ENCODE measurements at places on chromosomes 5 and 9.

GRCh38 chr5:80629281-80629680, 25.2 kb upstream of the MSH3 start:
- no peak for DNase-seq

DNA sequence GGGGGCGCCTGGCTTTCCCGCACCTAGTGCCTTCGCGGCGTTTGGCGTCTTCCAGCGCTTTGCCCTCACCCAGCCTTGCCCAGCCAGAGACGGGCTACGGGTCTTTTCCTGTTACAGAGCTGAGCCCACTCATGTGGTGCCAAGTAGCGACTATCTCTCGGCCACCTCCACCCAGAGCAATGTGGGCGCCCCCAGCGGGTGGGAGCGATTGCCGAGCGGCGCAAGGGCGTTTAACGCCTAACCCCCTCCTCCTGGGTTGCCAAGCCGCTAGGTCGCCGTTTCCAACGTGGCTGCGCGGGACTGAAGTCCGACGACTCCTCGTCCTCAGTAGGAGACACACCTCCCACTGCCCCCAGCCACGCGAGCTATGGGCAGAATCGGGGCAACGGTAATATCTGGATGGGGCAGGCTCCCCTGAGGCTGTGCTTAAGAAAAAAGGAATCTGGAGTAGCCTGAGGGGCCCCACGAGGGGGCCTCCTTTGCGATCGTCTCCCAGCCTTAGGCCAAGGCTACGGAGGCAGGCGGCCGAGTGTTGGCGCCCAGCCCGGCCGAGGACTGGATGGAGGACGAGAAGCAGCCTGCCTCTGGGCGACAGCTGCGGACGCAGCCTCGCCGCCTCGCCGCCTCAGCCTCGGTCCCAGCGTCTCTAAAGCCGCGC, 5.8 kb downstream of the TLX3 start:
- DNase-seq = no peak

- no peak for DNase-seq
Observed at GRCh38 chr9:78325846-78326360, 29.0 kb downstream of the PSAT1 start.

- DNase-seq = no peak
Observed at GRCh38 chr5:34538026-34538672, 118.0 kb upstream of the RAI14 start.

DNA sequence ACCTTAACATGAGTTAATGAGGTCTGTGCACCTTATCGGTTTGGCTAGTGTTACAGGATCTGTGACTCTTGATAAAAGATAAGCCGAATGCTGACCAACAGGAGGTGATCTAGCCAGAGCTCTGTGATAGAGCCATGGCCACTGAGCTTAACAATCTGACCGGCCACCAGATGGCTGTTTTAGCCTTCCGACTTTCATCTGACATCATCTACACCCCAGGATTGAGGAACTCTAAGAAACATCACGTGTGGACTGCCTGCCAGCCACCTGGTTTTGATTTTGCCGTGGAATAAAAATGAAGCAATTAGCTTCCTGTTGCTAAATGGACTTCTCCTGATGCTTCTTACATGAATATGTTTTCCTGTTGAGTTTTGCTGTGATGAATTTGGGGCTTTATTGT, 281.3 kb downstream of the CEMIP2 start:
- no peak for DNase-seq

DNA sequence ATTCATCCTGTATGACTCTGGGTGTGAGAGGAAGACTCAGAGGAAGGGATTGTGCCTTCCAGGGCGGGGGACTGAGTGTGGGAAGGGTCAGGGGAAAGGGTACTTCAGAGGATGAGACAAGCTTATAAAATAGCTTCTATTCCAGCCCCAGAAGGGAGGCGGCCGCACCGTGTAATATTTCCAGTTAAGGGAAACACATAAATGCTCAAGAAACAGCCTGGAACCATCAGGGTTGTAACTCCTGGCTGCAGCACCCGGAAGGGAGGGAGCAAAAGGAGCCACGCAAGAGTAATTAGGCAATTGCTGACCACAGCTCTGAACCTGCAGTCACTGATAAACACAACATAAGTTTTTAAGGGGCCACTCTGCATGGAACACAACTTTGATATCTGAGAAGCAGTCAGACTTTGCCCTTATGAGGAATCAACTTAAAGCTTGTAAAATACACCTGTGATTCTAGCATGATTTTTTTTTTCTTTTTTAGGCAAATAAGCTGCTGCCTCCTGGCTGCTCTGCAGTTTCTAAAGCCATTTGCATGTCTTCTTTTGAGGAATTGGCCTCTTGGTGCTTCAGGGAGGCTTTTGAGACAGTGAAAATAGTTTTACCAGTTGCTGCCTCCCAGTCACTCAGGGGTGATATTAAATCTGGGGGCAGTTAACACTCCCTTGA, 382.7 kb downstream of the ENC1 start:
- no peak for DNase-seq

DNA sequence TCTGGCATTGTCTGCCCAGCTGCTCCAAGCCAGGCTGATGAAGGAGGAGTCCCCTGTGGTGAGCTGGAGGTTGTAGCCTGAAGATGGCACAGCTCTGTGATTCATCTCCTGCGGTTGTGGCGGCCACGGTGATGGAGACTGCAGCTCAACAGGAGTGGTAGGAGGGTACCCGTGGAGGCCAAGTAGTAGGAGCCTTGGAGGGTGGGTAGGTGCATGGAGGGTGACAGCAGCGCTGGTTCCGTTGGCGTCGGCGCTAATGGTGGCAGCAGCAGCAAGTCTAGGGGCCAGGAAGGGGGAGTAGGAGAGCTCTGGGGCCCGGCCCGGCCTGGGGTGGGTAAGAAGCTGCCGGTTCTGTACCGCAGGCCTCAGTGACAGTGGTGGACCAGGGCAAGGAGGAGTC, 22.4 kb upstream of the TRIM52 start:
- DNase-seq = no peak

- no peak for DNase-seq
Observed at GRCh38 chr5:166746506-166746905, 1544.9 kb upstream of the WWC1 start.

DNA sequence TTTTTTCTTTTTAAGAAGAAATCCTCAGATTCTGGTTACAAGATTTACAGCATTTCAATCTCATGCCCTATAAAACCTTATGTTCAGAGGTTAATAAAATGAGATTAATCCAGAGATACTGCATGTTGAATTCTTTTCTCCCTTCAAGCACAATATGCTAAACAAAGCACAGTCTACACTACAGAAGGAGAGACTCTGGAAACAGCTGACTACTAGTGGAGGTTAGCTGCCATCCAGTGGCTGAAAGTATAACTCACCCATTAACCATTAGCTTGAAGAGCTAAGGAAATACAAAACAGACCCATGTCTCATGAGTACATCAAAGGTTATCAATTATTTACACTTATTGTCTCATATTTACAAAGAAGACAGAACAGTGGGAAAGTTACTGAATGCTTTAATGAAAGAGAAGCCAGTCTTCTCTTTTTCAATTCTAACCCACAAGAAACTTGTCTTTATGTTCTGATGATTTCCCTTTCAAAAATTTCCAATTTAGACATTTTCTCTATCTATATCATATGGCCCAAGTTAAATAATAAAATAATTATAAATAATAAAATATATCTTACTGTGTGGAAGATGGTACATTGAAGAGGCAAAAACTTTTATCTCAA, 12.7 kb upstream of the DNAH5 start:
- peak; percentile 24 for DNase-seq

GRCh38 chr5:142894315-142894714, 124.1 kb downstream of the ARHGAP26 start:
- no peak for DNase-seq

- DNase-seq = no peak
Observed at GRCh38 chr9:116467740-116468351, 219.3 kb upstream of the TRIM32 start.

GRCh38 chr9:114087721-114088120, 9.6 kb upstream of the AMBP start:
- no peak for DNase-seq

DNA sequence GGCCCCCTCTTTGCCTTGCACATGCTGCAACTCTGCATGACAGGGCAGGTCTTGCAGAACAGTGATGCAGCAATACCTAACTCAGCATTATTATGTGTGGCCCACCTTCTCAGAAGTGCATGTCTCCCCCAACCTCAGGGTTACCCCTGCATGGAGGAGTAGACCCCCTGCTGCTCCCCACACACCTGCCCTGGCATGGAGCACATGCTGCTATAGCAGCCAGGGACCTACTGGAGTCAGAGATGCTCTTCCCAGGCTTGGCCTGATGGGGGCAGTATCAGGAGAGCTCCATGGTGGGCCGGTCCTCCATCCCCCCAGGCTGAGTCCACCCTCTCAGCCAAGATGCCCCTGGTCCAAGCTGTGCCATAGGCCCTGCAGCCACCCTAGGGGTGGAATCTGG, 13.2 kb upstream of the BOD1 start:
- no peak for DNase-seq

DNA sequence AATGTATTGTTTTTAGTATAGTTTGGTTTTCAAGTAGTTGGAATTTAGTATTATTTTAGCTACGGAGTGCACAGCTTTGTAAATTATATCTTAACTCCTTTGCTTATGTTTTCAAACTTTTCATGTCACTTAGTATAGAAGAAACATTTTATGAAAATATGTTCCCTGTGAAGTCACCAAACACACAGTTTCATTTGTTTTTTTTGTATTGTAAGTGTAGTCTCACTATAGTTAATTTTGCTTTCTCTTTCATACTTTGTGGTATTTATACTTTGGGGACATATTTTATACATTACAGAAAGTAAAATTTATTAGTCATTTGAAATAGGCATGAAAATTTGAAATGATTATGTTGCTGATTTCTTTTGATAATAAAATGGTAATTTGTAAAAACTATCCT, 5.0 kb downstream of the CHSY3 start:
- DNase-seq = no peak

DNA sequence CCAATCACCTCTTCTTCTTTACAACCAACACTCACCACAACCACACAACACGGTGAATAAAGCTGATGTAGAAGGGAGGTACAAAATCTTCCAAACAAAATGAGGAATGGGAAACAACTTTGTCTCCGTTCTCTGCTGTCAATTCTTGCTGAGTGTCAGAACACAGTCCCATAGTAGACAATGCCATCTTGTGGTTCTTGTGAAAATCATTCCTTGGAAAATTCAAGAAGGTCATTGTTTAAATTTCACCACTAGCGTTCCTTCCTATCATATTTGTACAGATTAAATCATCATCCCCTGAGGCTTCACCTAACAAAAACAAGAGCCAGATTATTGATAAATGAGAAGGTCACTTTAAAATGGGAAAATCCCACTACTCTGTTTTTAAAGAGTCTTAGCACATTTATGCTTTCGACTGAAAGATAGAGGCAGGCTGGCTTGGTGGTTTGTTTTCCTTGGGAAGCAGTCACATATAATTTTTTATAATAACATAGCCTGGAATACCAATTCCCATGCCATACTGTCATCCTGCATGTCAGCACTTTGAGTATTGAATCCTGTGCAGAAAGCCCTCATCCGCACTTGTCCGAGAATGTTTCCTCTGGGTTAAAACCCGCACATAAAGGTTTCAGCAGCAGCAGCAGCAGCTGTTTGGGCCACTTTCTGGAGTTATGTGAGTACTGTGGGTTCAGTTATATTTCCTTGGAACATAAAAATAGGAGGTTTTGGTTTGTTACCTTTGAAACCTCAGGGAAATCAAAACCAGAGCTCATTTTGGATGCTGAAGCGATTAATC, 395.0 kb upstream of the SMARCA2 start:
- DNase-seq = no peak

GRCh38 chr5:10059556-10059955, 190.1 kb downstream of the ATPSCKMT start:
- DNase-seq = no peak

DNA sequence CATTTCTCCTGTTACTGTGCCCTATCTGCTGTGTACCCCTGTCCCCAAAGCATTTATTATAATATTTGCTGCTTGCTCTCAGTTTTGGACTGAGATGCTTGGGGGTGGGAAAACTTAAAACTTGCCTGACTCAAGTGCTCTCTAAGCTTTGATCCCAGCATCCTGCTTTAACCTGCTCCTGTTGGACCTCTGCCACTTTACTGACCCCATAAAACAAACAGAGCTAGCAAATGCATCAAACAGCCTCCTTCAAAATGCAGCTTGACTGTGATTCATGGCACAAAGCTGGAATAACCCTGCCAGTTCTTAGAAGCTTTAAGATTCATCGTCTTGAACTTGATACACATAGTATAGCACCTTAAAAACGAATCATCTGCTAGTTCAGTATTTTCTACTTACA, 212.5 kb downstream of the DEPDC1B start:
- DNase-seq = no peak

GRCh38 chr5:15539951-15540350, 40.0 kb downstream of the FBXL7 start:
- DNase-seq = no peak

DNA sequence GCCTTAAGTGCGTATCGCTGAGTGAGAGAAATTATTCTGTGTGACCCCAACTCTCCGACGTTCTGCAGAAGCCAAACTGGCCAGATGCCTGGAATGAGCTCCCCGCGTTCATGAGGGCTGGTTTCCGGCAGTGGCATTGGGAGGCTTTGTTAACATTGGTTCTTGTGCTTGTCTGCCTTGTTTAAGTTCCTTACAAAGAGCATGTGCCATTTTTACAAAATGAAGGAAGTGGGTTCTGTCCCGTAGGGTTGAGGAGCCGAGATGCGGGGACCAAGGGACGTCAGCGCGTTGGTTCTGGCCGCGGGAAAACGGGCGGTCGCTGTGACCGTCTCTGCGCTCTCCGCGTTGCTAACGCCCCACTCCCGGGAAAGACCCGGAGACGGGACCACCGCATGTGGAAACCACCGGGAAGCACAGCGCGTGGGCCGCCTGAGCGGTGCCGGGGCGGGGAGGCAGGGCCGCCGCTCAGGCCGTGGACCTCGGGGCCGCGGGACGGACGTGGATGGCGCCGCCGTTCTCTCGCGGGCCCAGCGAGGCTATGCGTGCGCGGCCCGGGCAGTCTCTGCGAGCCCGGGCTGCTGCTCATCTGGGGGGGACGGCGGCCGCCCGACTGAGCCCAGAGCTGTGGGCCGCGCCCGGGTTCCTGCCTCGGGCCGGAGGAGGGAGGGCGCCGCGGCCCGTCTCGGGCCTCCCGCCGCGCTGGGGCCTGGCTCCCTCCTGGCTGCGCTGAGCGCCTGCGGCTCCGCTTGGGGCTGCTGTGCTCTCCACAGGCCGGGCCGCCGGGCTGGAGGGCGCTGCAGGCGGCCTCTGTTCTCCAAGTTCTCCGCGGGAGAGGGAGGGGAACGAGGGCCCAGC, 13.4 kb downstream of the RABL6 start:
- DNase-seq = no peak

- DNase-seq = no peak
Observed at GRCh38 chr5:149239917-149240316, 31.7 kb upstream of the AFAP1L1 start.

GRCh38 chr9:74963056-74963455, 10.3 kb upstream of the C9orf40 start:
- no peak for DNase-seq

GRCh38 chr5:150129813-150130492, 25.7 kb downstream of the PDGFRB start:
- DNase-seq = no peak

All from non-pigmented ciliary epithelial cell (primary cell).